ENCODE measurements at places on chromosomes 5 and 9.

- no peak for DNase-seq
Observed at GRCh38 chr5:178995341-178995690, 196 bp upstream of the GRM6 start.

DNA sequence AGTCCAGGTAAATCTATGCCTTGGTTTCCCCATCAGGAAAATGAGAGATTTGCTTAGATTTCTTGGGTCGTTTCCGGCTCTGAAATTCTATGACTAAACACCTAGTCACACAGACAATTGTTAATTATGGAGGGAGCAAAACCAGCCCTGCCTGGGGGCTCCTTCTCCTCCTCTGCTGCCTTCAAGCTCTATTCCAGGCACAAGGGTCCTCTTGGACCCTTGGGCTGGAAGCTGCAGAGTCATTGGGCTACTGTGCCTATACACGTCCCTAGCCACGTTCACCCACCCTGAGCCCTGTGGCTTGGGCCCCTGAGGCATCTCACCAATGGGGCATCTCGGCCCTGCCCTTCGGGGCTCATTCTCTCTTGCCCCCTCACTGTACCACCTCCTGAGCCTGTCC is 73.8 kb upstream of the TBC1D2 start:
- no peak for DNase-seq

- no peak for DNase-seq
Observed at GRCh38 chr5:58263296-58263695, 196.6 kb downstream of the PLK2 start.

- DNase-seq = no peak
Observed at GRCh38 chr5:74581988-74582365, 58.6 kb downstream of the ENC1 start.

DNA sequence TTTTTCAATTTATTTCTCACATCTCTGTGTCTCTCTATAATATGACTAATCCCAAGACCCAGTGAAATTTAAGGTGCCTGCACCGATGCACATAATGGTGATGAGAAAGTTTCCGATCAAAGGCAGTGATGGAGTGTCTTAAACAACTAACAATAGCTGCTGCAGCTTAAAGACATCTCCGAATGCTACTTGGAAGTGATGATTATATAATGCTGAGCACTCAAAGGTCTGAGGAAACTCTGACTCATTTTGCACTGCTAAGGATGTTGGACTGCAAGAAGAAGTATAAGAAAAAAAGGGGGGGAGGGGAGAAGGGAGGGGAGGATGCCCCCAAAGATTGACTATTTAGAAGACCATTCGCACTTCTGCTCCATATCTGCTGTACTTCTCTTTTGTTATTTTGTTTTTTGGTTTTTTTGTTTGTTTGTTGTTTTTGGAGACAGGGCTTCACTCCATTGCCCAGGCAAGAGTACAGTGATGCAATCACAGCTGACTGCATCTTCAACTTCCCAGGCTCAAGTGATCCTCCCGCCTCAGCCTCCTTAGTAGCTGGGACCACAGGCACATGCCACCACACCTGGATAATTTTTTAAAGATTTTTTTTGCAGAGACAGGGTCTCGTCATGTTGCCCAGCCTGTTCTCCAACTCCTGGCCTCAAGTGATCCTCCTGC is 192.2 kb downstream of the HSD17B3 start:
- no peak for DNase-seq

Data from NCI-H446 (cell line).